Stimulated activated CD4-positive, alpha-beta T cell treated with anti-CD3 and anti-CD28 coated beads, Interleukin-1b, Interleukin-23, amount 100 ng/mL, for 1 hour (primary cell): ENCODE measurements at places on chromosomes 1 and 21.

GRCh38 chr1:185804206-185804605 lies 70.0 kb downstream of the HMCN1 start:
- no peak for DNase-seq

DNA sequence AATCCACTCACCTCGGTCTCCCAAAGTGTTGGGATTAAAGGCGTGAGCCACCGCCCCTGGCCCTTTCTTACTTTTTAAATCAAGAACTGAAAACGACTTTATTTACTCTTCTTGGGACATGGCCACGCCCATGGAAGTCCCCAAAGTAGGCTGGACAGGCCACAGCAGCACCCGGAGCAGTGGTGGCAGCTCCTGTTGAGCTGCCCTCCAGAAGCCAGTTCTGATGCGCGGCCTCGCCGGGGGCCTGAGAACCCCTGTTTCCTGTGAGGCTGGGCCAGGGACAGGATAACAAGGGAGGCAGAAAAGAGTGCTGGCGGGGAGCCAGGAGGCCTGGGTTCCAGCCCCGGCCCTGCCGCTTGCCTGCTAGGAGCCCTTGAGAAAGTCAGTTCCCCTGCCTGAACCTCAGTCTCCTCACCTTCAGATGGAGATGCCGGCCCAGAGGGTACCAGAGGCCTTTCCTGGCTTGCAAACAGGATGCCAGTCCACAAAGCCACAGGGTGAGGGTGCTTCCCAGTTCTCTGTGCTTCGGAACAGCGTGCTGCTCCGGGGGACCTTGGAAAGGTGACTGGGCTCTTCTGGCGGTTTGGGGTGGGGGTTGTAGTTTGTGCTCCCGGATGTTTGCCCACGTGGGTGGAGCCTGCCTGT lies 59.4 kb downstream of the RUNX3 start:
- DNase-seq = no peak

GRCh38 chr1:92194511-92194910 lies 23.2 kb upstream of the C1orf146 start:
- no peak for DNase-seq

DNA sequence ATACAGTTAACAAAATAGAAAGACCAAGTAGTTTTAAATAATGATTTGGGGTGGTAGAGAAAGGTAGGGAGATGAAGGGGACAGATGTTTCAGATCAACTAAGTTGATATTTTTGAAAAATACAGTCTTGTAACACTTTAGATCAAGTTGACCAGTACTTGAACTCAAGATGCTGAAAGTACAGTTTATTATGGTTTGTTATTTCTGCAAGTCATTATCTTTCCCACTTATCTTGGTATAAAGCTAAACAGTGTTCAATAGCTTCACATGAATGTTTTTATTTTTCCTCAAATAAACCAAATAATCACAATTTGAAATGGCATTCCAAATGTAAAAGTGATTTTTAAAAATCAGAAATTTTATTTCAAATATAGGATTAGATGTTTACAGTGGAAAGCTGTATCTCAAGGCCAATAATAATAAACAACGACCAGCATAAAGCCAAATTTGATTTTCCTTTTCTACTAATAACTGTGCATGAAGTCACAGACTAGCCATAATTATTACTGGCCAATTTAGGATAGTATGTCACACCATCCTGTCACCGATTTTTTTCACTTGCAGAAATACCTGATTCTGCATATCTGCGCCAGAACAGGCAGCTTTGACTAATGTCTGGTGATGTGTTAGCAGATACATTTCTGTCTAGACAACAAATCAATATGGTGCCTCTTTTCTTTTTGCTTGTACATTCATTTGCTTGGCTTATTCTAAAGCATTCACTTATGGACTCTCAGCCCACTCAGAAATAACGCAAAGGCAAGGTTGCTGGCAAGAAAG lies 320.2 kb downstream of the TM2D1 start:
- no peak for DNase-seq

DNA sequence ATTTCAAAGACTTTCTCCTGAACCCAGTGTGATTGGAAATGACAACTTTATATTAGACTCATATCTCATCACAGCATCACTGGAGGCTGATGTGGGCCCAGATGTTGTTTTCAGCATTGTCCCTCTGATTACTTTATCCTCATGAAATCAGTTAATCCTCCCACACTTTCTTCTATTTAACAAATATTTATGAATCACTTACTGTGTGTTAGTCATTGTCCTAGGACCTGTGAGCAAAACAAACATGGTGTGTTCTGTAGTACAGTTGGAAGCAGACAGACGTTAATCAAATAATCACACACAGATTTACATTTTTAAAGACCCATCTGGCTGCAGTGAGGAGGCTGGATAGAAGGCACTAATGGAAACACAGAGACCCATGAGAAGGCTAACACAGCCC lies 383.7 kb downstream of the PRDM2 start:
- no peak for DNase-seq

GRCh38 chr1:99548943-99549605 lies 96.8 kb upstream of the PALMD start:
- DNase-seq = no peak

DNA sequence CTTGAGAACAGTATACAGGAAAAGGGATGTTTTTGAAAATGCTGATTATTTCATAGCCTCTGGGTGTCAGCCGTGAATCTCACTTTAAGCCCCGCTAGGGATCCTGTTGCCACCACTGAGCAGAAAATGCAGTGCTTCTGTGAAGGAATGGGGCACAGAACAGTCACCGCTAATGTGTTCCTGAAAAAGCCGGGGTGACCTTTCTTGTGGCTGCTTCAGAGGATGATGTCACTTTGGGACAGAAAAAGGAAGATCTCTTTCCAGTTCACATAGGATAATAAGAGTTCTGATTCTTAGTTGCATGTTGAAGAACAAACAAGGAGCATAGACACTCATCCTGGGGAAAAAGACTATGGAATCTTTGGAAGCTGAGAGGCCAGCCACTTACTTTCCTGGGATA lies 349.6 kb downstream of the DISC1 start:
- DNase-seq = no peak

- DNase-seq = no peak
Measured at GRCh38 chr1:112633628-112634027, 14.0 kb downstream of the CAPZA1 start.

- peak; percentile 75 for DNase-seq
Measured at GRCh38 chr1:27102707-27103468, 52.0 kb downstream of the SLC9A1 start.

- no peak for DNase-seq
Measured at GRCh38 chr1:15443281-15443680, 5.0 kb downstream of the CTRC start.

DNA sequence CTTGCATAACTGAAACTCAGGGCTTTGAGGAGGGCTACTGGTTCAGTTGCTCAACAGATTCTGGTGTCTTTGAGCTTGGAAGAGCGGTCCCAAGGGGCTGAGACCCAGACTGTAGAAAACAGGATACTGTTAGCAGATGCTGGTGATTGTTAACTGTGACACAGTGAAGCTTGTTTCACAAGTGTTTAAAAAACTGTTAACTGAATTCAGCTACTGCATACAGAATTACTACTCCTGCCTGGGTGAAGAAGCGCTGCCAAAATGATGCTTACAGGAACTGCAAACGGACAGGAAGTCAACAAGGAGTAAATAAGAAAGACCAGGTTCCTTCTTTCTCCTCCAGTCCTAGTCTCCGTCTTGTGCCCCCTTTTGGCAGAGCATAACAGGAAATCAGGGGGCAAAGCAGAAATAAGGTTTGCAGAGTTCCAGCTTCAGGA lies 195.3 kb upstream of the USP25 start:
- DNase-seq = no peak
